ENCODE measurements at places on chromosomes 7 and 10.

DNA sequence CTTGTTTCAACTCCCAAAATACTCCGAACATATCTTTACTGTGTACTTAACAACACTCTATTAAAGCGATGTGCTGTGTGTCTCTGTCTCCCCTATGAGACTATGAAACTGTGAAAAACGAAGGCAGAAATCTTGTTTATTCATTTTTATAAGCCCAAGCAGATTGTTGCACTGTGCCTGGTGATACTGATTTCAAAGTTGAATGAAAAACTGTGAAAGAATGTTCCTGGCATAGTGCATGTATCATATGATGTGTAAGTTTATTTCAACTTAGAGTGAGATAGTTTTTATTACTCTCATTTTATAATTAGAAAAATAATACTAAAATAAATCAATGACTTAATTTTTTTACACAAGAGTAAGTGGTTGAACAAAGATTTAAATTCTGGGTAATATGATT, 471.9 kb upstream of the PCDH15 start:
- DNase-seq: no peak

GRCh38 chr10:88820748-88821401, 18.3 kb downstream of the LIPM start:
- no peak for DNase-seq

DNA sequence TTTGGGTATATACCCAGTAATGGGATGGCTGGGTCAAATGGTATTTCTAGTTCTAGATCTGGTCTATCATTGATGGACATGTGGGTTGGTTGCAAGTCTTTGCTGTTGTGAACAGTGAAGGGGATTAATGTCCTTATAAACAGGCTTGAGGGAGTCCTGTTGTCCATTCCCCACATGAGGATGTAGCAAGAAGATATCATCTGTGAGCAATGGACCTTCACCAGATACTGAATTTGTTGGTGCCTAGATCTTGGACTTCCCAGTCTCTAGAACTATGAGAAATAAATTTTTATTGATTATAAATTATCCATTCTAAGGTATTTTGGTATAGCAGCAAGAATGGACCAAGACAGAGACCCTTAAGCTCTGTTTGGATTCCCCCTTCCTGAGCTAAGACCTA, 72.2 kb upstream of the RELN start:
- no peak for DNase-seq

DNA sequence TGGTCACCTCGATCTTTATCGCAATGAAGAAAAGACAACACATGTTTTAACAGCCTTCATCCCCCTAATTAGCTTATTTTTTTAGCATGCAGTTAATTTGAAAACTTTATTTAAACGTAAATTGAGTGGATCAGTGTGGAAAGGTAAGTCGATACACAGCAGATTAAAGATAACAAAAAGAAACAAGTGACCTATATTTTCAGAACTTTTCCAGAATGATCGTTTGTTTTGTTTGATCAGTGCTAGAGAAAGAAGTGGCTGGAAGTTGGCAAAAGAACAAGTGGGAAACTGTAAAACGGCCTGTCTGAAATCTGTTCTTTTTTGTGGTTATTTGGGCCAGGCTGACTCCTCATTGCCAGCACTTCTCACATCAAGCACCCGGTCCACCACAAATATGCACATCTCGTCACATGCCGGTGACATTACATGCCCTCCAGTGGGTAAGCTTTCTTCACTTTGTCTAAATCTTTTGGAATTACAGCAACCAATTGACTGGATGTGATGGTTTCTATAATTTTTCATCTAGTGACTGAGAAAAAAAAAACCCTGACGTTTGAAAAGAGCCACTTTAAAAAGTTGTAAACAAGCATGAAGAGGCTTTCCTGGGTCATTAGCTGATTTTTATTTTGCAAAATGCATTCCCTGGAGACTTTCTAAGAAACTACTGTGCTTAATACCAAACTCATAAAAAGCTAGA, 33.2 kb downstream of the C7orf33 start:
- DNase-seq: no peak

- no peak for DNase-seq
These were observed 19.0 kb upstream of the ABI1 start for GRCh38 chr10:26879744-26880143.

- DNase-seq: no peak
These were observed 361.8 kb downstream of the GATA3 start for GRCh38 chr10:8416192-8416701.

GRCh38 chr7:94135180-94135579, 131.0 kb upstream of the BET1 start:
- DNase-seq: no peak

DNA sequence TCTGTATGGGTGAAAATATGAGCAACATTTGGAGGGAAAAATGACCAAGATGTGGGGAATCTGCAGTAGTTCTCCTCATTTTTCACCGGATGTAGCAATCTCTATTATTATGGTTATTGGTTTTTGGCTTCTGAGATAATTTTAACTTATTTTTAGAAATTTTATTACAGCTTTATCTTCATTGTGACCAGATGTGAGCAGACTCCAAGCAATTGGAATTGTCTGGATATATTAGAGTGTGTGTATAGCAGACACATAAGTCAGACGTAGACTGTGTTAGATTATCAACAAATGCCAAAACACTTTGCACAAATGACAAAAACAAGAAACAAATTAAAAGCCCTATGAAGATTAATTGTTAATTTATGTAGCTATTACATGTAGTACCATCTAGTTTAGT, 249.1 kb downstream of the DNAJB9 start:
- DNase-seq: no peak

DNA sequence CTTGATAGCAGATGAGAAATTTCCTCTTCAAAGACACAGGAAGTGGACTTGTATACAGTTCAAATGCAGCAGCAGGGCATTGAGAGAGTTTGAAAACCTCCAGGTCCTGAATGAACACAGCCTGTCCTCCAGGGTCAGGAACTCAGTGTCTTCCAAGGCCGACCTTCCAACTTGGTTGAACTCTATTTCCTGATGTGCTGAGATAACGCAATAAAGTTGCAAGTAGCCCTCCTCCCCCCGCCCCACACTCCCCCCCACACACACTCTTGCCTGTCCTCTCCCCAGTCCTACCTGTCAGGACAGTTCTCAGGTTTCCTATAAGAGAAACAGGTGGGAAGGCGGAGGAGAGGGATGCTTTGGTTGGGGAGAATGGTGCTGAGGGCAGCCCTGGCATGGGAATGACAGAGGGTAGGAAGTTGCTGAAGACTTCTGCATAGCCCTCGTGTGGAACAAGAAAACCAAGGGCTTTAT, 90.0 kb downstream of the CCDC71L start:
- DNase-seq: no peak

DNA sequence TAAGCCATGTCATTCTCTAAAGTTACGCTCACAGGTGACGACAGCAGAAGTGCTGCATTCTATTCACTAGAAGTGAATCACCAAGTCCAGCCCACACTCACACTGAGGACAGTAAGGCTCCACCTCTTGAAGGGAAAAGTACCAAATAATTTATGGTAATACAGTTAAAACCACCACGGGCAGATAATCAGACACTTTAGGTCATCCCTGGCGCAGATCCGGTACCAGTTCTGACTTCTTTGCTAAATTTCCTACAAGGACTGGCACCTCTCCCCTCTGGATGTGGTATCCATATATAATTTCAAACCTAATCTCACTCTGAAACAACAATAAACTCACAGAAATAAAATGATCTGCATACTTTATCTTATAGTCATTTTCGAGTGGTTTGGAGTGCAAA, 954.7 kb upstream of the GHITM start:
- DNase-seq: no peak

DNA sequence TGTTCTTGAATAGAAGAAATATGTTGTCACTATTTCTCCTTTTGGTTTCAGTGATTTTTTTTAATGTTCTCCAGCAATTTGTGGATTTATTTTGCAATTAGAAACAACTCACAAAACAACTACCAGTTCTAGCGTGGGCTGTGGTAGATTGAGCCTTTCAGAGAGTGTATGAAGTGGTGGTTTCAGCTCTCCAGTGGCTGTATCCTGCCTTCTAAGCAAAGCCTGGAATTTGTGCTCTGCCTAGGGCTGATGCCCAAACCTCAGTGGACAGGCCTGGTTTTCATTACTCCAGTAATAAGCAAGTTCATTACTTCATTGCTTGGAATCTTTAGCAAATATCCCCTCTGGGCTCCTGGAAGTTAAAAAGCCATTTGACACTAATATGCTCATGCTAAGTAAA, 35.9 kb downstream of the APBB1IP start:
- DNase-seq: no peak

GRCh38 chr7:155212301-155213015, 85.2 kb upstream of the INSIG1 start:
- no peak for DNase-seq

DNA sequence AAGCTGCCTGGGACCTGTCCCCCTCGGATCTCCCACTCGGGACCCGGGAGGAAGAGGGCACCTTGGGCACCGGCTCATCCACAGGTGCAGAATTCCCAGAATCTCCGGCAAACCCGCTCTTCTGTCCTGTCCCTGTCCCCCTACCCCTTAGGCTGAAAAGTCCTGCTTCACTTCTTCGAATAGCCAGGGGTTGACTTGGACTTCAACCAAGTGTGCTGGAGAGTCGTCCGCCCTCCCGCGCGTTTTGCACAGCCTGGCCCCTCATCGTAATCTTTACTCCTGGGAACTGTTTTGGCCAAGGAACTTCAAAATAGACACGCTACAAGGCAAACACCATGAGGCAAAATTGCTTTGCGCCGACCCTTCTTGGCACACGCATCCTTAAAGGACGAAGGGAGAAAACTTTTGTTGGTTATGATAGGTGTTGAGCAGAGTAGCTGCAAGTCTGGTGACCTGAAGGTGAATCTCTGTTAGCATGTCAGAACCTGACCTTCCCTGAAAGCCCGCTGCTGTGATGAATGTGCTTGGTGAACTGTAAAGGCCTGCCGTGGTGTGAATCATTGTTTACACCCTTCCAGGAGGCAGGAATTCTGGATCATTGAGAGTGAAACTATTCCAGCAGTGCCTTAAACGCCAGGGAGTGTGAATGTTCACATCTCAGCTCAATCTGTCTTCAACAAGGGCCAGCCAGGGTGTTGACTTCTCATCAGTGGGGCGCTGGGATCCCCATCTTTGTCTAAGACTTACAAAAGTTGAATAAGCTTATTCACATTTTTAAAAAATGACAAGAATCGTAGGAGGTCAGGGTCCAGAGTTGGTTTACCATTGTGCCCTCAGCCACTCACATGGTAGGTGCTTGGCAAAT, 589 bp upstream of the RAPGEF5 start:
- DNase-seq: no peak

DNA sequence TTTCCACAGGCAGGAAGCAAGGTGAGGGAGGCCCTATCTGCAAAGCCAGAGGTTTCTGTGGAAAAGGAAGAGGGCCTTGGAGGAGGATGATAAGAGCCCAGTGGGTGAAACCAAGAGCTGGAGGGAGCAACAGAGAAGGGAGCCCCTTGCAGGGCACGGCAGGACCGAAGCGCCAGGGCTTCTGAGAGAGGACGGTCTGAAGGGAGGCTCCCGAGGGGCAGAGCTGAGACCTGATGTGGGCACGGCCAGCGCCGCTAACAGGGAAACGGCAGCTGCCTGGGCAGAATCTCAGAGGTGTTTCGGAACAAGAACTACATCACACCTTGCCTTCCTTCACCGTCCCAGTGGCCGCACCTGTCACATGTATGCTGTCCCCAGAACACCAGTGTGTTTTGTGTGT, 144.3 kb upstream of the ADARB2 start:
- no peak for DNase-seq

DNA sequence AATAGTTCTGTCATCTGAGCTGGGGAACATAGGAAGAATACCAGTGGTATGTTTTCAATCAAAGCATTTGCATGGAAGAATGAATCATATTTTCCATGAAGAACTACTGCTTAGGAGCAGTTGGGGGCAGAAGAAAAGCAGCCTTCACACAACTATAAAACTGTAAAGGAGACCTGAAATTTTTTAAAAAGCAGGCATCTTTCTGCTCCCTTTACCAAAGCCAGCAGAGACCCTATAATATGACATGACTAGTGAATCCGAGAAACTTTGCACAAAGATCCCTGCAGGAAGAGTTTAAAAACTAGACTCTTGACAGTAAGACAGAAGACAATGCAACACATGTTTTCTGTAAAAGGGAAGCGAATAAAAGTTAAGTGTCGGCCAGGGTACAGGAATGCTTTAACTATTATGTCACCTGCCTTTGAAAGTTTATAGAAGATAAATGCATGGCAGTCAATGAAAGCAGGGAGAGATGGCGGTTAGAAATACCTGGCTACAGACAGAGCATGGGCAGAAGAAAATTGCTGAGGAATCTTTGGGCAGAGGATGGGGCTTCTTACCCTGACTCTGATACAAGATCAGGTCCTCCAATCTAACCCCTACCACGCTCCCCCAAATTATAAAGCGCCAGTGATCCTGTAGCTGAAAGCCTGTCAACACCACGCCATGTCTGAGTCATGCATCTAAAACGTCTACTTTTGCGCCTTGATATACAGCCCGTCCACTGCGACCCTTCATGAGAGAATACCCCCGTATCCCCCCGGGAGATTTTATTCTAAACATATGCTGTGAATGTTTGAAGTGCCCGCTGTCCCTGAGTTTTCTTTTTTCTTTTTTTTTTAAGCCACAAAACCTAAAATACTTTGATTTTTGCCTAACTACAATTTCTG, 93.1 kb downstream of the GLI3 start:
- no peak for DNase-seq

- no peak for DNase-seq
These were observed 6.5 kb downstream of the VSIR start for GRCh38 chr10:71766717-71767419.

DNA sequence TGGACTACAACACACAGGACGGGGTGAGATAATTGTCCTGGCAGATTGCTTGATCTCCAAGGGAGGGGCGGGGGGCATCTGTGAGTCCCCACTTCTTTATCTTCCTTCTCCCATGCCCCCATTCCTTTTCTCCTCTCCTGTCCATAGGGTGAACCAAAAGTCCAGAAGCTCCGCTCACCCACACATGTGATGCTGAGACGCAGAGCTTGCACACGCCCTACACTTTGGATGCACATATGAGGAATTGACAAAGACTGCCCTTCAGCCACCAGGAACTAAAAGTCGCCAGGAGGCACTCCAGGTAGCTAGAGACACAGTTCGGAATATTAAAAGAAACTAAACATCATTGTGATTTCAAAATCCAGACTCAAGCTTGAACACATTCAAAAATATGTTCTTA, 112.7 kb upstream of the FGFR2 start:
- no peak for DNase-seq

- no peak for DNase-seq
These were observed 25.1 kb upstream of the GPR37 start for GRCh38 chr7:124790645-124791044.

DNA sequence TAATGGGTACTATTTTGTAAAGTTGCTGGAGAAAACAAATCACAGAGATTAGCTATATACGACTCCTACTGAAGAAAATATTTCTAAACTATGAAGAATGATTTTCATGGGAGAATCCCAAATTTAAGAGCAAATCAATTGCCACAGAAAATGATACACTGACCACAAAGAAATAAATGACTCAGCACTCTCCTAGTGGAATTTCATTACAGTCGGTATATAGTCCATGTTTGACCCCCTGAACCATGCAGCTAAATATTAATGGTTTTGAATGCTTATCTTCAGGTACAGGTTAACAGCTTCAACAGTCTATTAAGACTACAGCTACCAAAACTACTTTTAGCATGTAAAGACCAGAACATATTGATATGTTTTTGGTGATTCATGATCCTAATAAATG, 65.0 kb downstream of the IDE start:
- no peak for DNase-seq

GRCh38 chr10:97006364-97006763, 174.3 kb downstream of the LCOR start:
- peak; percentile 39 for DNase-seq

- no peak for DNase-seq
These were observed 517.4 kb upstream of the MKI67 start for GRCh38 chr10:128643658-128644057.

GRCh38 chr10:78777867-78778266, 290.9 kb upstream of the ZMIZ1 start:
- DNase-seq: no peak

- peak; percentile 94 for DNase-seq
These were observed 17.3 kb downstream of the MLXIPL start for GRCh38 chr7:73606801-73607691.

Measured in activated CD8-positive, alpha-beta memory T cell treated with anti-CD3 and anti-CD28 coated beads, Interleukin-2, amount 50 U/mL, for 48 hours (primary cell).